ENCODE measurements at places on chromosomes 6 and 20.

GRCh38 chr6:165480916-165481315 lies 171.5 kb upstream of the C6orf118 start:
- no peak for DNase-seq

GRCh38 chr6:154234019-154234772 lies 122.4 kb downstream of the IPCEF1 start:
- no peak for DNase-seq

- peak; percentile 44 for DNase-seq
These were observed 25.2 kb downstream of the HLA-A start for GRCh38 chr6:29967379-29968010.

GRCh38 chr20:57807401-57808263 lies 97.8 kb upstream of the PMEPA1 start:
- DNase-seq: no peak

DNA sequence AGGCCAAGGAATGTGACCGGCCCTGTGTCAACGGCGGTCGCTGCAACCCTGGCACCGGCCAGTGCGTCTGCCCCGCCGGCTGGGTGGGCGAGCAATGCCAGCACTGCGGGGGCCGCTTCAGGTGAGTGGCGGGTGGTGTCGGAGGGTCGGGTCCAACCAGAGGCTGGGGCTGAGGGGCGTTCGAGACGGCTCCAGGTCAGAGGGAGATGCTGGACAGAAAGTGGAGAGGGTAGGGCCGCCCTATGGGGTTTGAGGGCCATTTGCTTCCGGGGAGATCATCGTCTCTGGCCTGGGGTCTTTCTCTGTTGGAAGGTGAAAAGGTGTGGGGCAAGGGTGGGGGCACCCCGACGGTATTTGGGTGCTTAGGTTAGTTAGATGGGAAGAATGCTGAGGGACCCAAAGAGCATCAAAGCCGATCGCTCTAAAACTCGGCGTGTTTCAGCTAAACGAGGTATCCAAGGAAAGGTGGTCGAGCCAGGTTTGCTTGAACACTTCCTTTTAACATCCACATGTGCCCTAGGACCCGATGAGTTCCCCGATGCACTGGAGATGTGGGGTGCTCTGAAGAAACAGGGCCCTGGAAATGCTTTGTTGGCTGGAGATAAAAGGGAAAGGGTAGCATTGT lies 691 bp downstream of the ATRN start:
- no peak for DNase-seq

GRCh38 chr20:38091441-38092216 lies 58.1 kb downstream of the RPRD1B start:
- no peak for DNase-seq

GRCh38 chr6:12951415-12951814 lies 234.8 kb downstream of the PHACTR1 start:
- DNase-seq: no peak

DNA sequence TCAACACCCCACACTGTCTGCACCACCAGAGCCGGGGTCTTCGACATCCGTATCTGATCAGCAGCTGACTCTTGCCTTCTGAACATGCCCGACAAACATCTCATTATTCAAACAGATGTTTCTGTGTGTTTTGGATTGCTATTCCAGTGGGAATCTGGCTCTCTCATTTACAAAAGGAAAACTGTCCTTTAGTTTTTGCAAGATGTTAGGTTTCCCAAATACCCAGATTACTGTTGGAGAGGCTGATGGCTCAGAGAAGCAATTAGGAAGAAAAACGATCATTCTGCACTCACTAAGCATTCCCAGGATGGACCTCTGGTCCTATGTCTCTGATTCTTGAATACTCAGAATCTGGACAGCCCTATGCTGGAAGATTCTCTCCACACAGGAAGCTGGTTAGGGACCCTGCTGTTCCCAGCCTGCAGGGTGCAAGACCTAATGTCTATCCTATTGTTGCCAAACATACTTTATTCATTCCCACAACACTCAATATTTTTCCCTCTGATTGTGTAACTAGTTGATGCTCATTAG lies 532.9 kb downstream of the CDH26 start:
- no peak for DNase-seq

DNA sequence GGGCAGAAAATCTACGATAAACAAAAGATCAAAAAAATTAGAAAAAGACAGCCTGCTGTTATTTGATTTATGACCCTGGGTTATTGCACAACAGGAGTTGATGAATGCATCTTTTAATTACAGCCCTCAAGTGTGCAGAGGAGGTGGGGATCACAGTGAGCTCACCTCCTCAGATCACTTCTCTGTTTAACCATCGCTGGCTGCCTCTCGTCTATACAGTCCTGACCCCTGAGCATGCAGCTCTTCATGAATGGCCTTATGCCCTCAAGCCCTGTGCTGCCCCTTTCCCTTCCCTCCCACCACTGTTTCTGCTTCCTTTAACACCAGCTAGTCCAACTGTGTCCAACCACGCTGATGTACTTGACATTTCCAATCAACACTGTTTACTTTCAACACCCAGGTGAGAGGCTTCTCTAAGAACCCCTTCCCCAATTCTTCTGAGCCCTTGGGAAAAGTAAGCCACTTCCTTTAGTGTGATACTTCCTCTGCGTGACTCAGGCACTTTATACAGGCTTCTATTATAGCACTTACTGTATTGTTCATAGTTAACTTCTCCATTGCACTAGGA lies 60.6 kb upstream of the RIPOR2 start:
- no peak for DNase-seq

DNA sequence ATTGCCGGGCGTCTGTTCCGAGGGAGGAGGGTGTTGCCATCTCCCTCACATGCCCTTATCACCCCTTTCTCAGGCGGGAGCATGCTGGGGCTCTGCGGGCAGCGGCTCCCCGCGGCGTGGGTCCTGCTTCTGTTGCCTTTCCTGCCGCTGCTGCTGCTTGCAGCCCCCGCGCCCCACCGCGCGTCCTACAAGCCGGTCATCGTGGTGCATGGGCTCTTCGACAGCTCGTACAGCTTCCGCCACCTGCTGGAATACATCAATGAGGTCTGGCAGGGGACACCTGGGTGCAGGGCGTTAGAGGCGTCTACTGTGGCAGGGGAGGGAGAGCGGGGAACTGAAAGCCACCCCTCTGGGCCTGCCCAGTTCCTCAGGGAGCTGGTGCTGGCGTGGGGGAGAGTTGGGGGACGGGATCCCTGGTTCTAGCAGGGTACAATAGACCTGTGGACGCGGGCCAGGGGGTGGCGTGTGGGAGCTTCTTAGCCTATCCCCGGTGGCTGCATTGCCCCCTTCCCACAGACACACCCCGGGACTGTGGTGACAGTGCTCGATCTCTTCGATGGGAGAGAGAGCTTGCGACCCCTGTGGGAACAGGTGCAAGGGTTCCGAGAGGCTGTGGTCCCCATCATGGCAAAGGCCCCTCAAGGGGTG lies 697 bp downstream of the PPT2 start:
- peak; percentile 78 for DNase-seq

DNA sequence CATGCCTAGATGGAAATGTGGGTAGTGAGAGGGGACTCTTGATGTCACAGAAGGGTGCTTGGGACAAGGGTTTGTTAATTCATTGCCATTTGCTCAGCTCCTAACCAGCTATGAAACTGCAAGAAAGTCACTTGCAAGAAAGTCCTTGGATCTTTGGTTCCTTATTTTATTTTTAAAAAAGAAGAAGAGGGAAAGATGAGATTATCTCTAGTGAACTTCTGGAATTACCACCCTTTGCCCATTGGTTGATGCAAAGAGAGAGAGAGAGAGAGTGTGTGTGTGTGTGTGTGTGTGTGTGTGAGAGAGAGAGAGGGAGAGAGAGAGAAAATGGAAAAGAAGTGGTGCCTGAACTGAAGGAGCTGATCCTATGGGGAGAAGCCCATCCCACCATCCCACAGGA lies 4.6 kb upstream of the SFT2D1 start:
- DNase-seq: no peak

DNA sequence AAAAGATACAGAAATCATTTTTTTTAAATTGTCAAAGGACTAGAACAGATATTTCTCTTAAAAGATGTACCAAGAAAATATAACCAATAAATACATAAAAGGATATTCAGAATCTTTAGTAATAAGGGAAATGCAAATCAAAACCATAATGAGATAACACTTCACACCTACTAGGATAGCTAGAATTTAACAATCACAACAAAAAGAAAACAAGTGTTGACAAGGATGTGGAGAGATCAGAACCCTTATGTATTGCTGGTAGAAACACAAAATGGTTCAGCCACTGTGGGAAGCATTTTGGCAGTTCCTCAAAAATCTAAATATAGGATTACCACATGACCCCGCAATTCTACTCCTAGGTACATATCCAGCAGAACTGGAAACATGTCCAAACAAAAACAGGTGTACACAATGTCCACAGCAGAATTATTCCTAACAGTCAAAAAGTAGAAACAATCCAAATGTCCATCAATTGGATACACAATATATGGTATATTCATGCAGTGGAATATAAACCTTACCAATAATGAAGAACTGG lies 211.0 kb downstream of the LRFN2 start:
- DNase-seq: no peak

- no peak for DNase-seq
These were observed 35.3 kb downstream of the FOXP4 start for GRCh38 chr6:41581381-41581991.

DNA sequence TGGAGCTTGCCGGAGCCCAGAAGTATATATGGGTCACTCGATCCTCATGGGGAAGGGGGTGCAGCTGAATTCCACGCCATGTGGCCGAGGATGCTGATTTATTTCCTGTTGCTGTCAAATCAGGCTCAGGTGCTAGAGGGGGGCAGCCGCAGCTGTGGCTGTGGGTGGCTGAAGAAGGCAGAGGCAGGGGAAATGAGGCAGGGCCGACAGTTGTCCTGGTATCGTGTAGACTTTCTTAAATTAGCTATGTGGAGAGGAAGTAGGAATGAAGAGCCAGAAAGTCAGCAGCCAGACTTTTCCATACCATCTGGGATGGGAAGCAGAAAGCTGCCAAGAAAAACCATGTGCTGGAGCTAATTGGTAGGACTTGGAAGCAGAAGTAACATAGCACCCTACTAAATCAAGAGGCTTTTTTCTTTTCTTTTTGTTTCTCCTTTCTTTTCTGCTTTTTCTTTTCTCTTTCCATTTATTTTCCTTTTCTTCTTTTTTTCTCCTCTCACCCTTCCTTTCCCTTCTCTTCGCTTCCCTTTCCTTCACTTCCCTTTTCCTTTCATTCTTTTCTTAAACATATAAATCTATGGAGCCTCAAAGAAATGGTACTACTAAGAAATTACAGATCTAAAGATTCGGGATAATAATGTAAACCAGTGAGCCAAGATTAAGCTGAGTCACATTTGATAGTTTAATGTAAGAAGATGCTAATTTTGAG lies 90.6 kb upstream of the CD83 start:
- DNase-seq: no peak

DNA sequence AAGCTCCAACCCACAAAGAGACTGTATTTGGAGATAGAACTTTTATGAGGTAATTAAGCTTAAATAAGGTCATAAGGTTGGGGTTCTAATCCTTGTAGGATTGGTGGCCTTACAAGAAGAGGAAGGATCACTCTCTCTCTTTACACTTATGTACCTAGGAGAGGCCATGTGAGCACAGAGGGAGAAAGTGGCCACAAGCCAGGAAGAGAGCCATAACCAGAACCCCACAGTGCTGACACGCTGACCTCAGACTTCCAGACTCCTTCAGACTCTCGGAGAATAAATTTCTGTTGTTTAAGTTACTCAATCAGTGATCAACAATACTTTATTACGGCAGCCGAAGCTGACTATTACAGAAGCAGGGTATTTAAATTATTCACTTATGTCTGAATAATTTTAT lies 430.5 kb upstream of the EPHA7 start:
- DNase-seq: no peak

GRCh38 chr6:5723841-5724691 lies 282.7 kb downstream of the NRN1 start:
- no peak for DNase-seq

GRCh38 chr6:7727086-7727945 lies 1.4 kb downstream of the BMP6 start:
- DNase-seq: peak; percentile 14

- DNase-seq: no peak
These were observed 21.3 kb downstream of the CASS4 start for GRCh38 chr20:56433221-56433879.

GRCh38 chr6:12440981-12441380 lies 150.8 kb downstream of the EDN1 start:
- no peak for DNase-seq

- no peak for DNase-seq
These were observed 87.2 kb upstream of the RGS17 start for GRCh38 chr6:153218184-153218792.

GRCh38 chr6:166777096-166777630 lies 150.1 kb upstream of the RPS6KA2 start:
- no peak for DNase-seq

- DNase-seq: no peak
These were observed 27.9 kb downstream of the SLC2A4RG start for GRCh38 chr20:63767456-63767855.

- no peak for DNase-seq
These were observed 35.5 kb downstream of the FAM8A1 start for GRCh38 chr6:17635568-17635967.

- DNase-seq: no peak
These were observed 268.9 kb downstream of the CDH4 start for GRCh38 chr20:61520893-61521460.

DNA sequence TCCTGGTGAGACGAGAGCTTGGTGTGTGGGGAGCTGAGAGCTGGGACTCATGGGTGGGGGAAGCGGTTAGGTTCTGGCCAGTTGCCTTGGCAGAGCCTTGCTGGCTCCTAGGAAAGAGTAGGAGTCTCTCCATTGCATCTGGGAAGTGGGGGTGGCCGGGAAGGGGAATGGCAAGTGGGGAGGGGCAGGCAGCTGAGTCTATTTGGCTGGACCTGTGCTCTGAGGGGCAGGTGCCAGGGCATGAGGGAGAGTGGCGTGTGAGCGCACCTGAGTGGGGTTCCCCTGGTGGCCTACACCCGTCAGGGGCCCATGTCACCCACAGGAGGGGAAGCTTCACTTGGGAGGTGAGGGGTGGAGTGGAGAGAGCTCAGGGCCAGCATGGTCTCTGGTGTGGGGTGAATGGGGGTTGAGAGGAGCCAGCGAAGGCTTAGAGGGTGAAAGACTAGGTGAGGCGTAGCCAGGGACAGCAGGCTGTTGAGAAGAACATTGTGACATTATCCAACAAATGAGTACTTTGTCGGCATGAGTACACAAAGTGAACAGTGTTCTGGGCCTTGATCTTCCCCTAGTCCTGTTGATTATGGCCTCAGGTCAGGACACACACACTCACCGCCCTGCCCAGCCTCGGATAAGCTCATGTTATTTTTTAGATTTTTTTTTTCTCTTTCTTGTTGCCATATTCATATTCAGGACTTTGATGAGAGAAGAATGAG lies 59.8 kb downstream of the FAM120B start:
- no peak for DNase-seq

- peak; percentile 46 for DNase-seq
These were observed 181.6 kb upstream of the RGS17 start for GRCh38 chr6:153312634-153313033.

DNA sequence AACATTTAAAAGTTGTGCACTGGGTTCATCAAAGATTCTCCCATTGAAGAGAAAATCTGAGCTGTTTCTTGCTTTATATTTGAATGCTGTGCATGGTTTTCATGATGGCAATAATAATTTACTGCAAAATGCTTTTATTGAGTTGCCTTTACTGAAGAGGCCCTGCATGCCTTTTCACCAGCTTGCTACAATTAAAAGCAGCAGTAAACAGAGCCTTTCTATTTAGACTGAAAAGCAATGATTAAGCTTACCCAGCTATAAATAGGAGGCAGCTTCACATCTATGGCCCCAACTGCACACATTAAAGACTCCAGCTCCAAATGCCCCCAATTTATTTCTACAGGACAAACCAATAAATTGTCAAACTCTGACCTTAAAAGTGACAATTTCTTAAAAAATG lies 70.3 kb downstream of the ANKEF1 start:
- no peak for DNase-seq

All from SW480 (cell line).